ENCODE measurements at places on chromosomes 16 and 17.

DNA sequence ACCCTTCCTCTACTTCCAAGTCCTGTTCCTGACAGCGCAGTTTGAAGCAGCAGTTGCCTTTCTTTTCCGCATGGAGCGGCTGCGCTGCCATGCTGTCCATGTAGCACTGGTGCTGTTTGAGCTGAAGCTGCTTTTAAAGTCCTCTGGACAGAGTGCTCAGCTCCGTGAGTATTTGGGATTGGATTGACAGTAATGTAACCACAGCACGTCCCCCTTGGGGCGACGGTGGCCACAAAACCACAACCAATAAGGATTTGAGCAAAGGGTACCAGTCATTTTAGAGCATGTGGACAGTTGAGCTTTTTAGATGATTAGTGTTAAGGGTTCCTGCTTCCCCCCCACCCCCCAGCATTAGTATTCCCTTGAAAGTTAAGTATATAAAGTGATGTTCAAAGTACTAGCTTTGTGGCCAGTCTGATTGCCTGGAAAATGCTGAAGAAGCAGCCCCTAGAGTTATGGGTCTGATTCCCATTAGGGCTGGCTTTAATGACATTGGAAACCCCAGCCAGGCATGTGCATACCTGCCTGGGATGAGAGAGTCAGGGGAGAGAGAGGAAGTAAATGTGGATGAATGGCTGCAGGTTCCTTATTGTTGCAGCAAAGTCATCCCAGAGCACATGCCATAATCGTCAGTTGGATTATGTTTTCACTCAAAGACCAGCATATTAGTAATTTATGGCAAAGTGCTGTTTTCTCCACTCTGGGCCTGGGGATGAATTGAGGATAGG is 31.6 kb upstream of the SLC12A3 start:
- no peak for DNase-seq

DNA sequence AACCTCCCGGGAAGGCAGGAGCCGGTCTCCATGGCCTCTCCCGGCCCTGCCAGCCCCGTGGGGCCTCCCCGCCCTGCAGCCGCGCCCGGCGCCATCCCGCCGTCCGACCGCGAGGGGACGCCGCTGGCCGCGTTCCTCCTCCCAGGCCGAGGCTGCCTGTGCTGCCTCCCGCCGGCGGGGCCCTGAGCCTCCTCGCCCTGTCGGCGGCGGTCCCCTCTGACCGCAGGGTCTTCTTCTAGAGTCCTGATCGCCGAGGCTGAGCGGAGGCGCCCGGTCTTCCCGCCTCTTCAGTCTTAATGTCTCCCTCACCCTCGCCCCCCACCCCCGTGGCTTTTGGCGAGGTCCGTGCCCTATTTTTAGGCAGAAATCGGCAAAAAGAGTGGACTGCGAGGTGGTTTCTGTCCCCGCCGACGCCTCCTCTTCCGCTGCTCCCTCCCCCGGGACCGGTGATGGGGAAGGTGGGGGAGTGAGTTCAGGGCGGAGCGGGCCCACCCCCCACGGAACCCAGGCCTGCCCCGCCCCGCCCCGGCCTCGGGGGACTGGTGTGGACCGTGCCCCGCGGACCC is 794 bp upstream of the CPNE7 start:
- DNase-seq: peak; percentile 54

DNA sequence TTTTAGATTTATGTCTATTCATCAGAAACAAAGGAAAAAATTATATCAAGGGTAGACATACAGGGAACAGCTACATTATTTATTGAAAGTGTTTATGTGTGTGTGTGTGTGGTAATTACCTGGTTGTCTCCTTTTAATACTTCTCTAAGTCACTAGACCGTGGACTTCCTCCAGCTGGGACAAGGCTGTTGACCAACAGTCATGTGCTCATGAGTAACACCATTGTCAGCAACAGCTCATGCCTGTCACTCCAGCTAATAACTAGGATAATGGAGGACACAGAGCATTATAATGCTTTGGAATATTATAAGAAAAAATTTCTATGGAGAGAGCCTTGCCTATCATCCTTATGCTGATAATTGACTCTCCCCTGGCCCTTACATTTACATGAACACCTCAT is 125.3 kb upstream of the SALL1 start:
- DNase-seq: no peak

DNA sequence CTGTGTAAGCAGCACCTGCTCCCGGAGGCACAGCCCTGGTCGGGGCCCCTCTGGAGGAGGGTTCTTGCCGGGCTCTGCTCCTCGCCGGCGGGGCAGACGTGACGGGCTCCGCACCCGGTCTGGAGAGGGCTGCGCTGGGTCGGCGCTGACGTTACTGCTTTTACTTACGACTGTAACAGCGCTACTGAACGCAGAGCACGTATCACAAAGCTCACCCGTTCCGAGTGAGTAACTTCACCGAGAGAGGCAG is 1.3 kb upstream of the RAB40C start:
- peak; percentile 48 for DNase-seq

GRCh38 chr17:13120864-13121263 is 103.0 kb upstream of the ELAC2 start:
- DNase-seq: no peak

GRCh38 chr17:78958641-78959127 is 21.0 kb downstream of the LGALS3BP start:
- DNase-seq: no peak

DNA sequence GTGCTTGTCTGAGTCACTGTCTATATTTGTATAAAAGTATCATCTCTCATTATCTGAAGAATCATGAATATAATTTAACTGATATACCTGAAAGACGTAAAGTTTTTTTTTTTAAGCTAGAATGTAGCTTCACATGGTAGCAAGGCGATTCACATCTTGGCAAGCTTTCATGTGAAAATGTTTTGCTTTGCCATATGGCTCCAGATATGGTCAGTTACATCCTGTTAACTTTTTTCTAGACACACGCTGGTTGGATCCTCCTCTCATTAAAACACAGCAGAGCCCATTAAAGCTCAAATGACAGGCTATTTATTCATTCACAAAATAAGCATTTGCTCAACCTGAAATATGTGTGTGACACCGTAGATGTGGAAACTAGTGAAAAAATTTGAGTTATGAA is 412.8 kb downstream of the KIF2B start:
- no peak for DNase-seq

Data from activated gamma-delta T cell treated with Interleukin-2 at 50 U/mL for 16 hours (primary cell).